ENCODE measurements at places on chromosomes 3 and 15.

- DNase-seq: no peak
Measured at GRCh38 chr3:73469331-73469730, 155.4 kb downstream of the PDZRN3 start.

DNA sequence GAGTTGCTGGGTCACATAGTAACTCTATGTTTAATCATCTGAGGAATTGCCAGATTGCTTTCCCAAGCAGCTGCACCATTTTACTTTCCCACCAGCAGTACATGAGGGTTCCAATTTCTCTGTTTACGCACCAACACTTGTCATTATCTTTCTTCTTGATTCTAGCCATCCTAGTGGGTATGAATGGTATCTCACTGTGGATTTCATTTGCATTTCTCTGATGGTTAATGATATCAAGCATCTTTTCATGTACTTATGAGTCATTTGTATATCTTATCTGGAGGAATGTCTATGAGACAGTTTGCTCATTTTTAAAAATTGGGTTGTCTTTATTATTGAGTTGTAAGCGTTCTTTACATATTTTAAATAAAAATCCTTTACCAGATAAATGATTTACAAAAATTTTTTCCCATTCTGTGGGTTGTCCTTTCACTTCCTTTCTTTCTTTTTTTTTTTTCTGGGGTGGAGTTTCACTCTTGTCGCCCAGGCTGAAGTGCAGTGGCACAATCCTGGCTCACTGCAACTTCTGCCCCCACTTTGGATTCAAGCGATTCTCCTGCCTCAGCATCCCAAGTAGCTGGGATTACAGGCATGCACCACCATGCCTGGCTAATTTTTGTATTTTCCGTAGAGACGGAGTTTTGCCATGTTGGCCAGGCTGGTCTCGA lies 8.9 kb upstream of the SGO1 start:
- no peak for DNase-seq

DNA sequence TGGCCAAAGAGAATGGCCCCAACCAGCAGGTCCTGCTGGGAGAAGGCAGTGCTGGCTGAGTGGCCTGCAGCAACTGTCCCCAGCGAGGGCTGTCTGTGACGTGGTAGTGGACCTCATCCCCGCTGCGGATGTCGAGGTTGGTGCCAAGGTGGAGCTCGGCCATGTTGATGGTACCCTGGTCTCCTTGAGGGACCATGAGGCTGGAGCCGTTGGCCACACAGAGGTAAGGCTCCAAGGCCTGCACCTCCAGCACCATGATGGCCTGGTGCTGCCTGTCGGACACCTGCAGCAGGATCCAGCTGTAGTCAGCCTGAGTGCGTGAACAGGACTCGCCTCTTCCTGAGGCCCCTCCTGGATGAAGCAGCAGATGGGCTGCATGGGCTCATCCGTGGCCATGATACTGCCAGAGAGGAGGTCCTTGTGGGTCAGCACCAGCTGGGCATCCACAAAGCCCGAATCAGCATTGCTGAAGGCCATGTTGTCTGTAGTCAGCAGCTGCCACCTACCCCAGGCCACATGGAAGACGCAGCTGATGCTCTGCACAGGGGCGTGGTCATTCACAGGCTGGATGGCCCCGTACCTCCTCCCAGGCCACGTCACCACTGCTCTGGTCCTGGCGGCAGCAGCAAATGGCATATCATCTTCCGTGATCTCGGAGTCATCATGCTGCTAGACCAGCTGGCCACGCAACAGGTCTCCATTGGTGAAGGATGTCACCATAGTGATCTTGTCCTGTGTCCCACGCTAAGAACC lies 167.5 kb downstream of the GOLGA6L4 start:
- no peak for DNase-seq

DNA sequence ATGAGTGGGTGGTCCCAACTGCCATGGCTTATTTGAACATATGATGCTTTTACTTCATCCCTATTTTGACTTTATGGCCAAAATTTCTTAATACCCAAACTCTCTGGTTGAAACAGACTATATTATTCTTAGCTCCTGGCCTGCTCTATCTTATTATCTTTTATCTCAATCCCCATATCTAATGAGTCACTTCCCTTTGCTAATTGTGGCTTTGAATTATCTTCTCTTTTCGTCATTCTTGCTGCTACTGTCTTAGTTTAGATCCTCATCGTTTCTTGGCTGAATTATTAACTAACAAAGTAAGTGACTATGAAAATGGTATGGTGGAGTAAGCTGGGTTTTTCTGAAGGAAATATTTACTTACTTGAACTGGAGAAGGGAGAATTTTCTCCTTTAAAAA lies 28.2 kb upstream of the DNAJC19 start:
- no peak for DNase-seq

DNA sequence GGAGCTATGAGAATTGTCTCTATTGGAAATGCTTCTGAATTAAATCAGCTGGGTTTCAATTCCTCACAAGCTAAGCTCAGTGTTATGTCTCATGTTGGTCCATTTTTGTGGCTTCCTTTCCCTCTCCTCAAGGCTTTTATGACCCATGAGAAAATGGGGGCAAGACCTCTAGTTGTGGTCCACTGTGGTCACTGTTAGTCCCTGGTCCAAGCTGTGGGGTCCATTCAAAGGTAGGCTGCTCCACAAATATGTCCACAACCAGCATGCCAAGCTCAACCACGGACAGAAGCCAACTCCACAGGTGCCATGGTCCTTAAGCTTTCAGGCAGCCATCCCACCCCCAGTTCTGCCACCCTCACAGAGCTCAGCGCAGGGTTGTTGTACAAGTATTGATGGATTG lies 14.9 kb upstream of the TPM1 start:
- no peak for DNase-seq

DNA sequence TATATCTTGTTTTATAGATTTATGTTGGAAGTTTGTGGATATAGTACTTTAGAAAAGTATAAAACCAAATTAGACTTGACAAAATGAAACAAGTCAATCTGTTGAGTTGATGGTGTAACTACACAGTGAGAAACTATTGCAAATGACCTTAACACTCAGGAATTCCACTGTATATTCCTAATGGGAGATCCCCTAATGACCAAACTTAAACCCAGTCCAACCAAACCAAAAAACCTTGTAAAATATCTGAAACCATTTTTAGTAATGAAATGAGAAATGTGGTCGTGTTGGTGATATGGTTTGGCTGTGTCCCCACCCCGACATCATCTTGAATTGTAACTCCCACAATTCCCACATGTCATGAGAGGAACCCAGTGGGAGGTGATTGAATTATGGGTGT lies 31.9 kb upstream of the ATP13A3 start:
- DNase-seq: no peak

GRCh38 chr3:12954891-12955650 lies 113.7 kb upstream of the RPL32 start:
- no peak for DNase-seq

- no peak for DNase-seq
Measured at GRCh38 chr3:69294014-69294766, 91.7 kb downstream of the FRMD4B start.

Measured in stimulated activated naive CD4-positive, alpha-beta T cell (primary cell).